ENCODE measurements at places on chromosomes 3 and 15. TPM values are rescaled to one million over a fixed set of nuclear protein-coding genes. Genes with fewer than 3 reads are reported as not detected.

DNA sequence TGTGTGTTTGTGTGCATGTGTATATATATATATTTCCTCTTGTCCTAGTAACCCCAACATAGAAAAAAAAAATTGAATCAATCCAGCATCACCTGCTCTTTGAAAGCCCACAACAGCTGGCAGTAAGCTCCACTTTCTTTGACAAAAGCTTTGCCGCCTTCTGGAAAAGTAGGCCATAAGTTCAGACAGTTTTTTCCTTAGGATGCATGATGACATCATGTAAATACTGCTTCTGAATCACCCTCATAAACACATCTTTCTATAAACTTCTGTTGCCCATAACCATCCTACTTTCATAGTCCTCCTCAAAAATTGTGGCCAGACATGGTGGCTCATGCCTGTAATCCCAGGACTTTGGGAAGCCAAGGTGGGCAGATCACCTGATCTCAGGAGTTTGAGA lies 67.4 kb downstream of the CSNK1G1 start:
- no peak for DNase-seq

DNA sequence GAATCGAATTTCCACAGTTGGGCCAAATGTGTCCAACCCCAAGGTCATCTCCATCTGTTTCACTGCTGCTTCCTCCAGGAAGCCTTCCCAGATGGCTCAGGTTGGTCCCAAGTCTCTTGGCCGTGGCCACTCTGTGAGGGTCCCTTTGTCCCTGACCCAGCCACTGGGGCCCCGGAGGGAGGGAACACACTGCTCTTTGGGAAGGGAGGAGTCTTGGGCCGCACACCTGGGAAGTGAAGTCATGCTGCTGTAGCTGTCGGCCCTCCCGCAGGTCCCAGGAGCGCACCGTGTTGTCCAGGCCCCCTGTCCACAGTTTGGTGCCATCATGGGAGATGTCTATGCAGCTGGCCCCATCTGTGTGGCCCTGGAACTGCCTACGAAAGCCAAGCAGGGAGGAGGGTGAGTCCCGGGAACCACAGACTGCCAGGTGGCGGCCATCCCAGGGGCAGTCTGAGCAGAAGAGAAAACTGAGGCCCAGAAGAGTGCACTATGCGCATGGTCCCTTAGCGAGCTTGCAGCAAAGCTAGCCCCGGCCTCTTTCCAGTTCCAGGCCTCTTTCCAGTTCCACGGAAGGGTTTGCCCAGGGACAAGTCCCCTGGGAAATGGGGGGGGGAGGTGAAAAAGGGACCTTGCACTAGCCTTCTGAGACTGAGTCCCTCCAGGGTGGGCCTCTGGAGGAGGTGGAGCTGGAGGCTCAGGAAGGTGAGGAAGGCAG lies 44.6 kb downstream of the TLE3 start:
- no peak for DNase-seq

- DNase-seq = no peak
Observed at GRCh38 chr3:183782576-183783276, 42.7 kb downstream of the MAP6D1 start.

ZNF501 gene
- polyA plus RNA-seq = 12.4 TPM

SLC12A1 gene
- 3.0 TPM for polyA plus RNA-seq

All from spinal cord (tissue), 10 donors.